Activated CD8-positive, alpha-beta T cell treated with anti-CD3 and anti-CD28 coated beads, Interleukin-2, amount 10 ng/mL, durations not matched to agents 7 days and 5 days (primary cell): ENCODE measurements at places on chromosomes 16 and 17.

GRCh38 chr17:16980813-16981731 lies 9.2 kb upstream of the TNFRSF13B start:
- DNase-seq = no peak

- DNase-seq = no peak
Measured at GRCh38 chr16:63188086-63188771, 1152.0 kb upstream of the CDH8 start.

GRCh38 chr16:30004811-30005242 lies 6.0 kb downstream of the DOC2A start:
- no peak for DNase-seq

DNA sequence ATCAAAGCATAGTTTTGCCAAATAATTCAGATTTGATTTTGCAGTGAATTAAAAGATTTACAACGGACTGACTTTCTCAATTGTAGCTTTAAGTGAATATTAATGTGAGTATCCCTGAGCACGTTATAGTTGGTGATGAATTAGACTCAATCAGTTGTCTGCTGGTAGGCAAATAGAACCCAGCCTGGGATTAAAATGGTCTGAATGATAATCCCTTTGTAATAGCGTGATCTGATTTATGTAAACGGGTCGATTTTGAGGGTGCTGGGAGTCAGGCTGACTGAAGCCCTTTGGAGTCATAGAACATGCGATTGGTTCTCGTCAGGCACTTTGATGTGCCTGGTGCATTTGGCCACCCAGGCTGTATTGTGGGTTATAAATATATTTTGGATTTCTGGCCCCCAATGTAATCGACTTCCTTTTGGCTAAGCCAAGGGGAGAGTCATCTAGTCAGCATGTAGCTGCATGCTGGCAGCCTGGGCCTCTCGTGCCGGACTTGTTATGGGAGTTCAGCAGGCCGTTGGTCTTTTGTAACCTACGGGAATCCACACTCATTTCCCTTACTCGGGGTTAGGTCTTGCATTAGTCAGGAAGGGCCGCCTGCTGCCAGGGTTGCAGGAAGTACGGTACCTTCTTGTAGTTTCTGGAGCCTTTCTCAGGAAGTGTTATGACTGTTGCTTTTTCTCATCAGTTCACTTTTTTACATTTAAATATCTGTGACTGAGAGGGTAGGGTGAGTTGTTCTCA lies 5.4 kb downstream of the PGS1 start:
- peak; percentile 52 for DNase-seq

DNA sequence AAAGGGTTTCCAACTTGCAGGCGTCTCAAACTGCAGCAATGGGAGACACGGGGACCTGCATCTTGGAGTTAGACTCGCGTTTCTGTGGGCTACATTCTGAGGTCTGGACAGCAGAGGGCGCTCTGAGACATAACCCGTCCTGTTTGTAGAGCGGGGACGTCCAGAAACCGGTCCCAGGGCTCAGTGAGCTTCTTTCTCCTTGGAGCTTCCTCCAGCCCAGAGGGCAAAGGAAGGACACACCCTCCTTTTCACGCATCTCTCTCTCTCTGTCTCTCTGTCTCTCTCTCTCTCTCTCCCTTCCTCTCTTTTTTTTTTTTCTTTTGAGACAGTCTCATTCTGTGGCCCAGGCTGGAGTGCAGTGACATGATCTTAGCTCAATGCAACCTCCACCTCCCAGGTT lies 19.8 kb downstream of the COX4I1 start:
- peak; percentile 92 for DNase-seq

DNA sequence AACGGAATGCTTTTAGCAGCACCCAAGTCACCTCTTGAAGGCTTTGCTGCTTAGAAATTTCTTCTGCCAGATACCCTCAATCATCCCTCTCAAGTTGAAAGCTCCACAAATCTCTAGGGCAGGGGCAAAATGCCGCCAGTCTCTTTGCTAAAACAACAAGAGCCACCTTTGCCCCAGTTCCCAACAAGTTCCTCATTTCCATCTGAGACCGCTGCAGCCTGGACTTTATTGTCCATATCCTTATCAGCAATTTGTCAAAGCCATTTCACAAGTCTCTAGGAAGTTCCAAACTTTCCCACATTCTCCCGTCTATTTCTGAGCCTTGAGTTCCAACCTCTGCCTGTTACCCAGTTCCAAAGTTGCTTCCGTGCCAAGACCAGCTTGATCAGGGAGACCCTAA lies 27.4 kb downstream of the TMC6 start:
- DNase-seq = no peak

DNA sequence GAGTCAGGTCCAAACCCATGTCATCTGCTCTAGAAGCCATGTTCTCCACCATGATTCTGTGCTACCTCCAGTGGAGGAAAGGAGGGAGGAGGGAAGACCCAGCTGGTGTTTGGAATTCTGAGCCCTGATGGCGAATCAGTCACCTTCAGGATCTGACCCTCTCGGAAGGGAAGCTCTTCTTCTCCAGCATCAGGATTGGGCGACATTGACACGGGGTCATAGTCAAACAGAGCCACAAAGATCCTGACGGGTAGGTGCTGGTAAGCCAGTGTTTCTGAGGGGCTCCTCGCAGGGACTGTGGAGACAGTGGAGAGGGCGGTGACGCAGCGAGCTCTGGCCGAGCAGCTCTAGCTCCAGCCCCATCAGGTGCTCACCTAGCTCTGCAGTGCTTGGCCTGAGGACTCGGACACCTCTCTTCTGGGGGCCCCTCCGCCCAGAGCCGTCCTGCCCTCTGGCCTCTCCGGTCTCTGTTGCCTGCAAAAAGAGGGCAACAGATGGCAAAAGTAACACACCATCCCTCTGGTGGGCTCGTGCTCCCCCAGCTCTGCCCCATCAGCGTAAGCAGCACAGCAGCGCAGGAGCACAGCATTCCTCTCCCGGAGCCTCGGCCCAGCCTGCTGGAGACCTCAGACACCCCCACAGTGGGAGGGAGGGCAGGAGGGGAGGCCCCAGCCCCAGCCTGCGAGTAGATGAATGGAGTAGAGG lies 21.0 kb downstream of the TSPOAP1 start:
- DNase-seq = peak; percentile 19

DNA sequence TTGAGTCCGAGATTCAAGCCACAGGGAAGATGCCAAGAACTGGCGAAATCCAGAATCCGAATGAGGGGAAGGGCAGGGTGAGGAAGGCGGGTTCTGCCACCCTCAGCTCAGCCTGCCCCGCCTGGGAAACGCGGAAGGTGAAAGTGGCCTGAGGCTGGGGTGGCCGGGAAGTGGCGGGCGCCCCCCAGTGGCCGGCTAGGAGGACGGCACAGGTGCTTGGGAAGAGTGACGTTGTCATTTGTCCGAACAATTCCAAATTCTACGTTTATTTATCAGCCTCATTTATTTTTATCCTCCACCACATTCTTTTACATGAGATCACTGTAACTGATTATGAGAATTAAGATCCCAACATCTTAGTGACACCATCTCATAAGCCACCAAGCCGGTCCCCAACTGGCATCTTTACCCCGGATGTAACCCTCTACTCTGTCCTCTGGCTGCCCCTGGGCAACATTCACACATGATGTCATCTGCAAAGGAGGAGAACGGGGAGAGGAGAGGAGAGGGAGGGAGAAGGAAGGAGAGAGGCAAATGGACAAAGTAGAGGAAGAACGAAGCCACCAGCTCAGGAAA lies 21.3 kb downstream of the SRCIN1 start:
- peak; percentile 65 for DNase-seq

DNA sequence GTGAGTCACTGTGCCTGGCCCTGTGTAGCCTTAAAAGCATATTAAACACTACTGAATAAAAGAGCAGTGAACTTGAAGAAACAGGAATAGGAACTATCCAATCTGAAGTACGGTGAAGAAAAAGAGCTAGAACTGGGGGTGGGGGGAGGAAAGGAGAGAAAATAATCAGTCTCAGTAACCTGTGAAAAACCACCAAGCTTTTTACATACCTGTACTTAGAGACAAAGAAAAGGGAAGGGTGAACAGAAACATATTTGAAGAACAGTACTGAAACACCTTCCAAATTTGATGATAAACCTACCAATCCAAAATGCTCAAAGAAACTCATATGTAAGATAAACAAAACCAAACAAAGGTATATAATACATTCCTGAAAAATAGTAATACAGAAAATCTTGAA lies 77.5 kb downstream of the USP32 start:
- no peak for DNase-seq

GRCh38 chr16:15775209-15775608 lies 81.6 kb downstream of the MYH11 start:
- no peak for DNase-seq

GRCh38 chr16:51464996-51465395 lies 313.9 kb upstream of the SALL1 start:
- DNase-seq = no peak

DNA sequence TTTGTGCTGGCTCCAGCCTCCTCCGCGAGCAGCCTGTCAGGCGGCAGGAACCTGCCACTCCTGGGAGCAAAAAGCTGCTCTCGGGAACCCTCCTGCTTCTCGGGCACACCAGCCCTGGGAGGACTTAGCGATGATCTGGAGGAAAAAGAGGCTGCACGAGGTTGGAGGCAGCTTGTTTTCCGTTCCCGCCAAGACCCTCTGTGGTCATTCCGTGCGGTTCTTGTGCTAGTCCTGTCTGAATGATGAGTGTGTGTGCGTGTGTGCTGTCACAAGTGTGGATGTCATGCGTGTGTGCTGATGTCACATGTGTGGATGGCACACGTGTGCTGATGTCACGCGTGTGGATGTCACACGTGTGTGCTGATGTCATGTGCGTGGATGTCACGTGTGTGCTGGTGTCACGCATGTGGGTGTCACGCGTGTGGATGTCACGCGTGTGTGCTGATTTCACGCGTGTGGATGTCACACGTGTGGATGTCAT lies 150.0 kb downstream of the NPIPB11 start:
- DNase-seq = no peak

GRCh38 chr17:76561799-76562268 lies 22.0 kb downstream of the PRCD start:
- DNase-seq = no peak

GRCh38 chr16:82017911-82018568 lies 6.8 kb upstream of the SDR42E1 start:
- no peak for DNase-seq

GRCh38 chr17:72984145-72984925 lies 108.2 kb downstream of the SLC39A11 start:
- no peak for DNase-seq

GRCh38 chr16:74582970-74583369 lies 23.9 kb downstream of the GLG1 start:
- no peak for DNase-seq
